ENCODE measurements at places on chromosomes 11 and 22.

GRCh38 chr11:16078936-16079335 lies 277.4 kb downstream of the SOX6 start:
- DNase-seq = no peak

DNA sequence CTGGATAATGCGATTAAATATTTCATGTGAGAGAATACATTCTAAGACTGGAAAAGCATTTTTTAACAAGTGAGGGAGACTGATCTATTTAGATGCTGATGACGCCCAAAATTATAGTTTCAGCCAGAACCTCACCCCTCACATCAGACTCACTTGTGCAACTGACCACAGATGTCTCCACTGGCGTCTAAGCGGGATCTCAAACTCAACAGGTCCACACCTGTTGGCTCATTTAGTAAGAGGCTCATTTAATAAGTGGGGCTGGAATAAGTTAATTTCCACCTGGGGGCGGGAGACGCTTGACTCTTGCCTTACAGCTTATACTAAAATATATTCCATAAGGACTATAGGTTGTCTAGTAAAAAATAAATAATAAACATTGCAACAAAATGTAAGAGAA lies 47.5 kb downstream of the MORC2 start:
- no peak for DNase-seq

DNA sequence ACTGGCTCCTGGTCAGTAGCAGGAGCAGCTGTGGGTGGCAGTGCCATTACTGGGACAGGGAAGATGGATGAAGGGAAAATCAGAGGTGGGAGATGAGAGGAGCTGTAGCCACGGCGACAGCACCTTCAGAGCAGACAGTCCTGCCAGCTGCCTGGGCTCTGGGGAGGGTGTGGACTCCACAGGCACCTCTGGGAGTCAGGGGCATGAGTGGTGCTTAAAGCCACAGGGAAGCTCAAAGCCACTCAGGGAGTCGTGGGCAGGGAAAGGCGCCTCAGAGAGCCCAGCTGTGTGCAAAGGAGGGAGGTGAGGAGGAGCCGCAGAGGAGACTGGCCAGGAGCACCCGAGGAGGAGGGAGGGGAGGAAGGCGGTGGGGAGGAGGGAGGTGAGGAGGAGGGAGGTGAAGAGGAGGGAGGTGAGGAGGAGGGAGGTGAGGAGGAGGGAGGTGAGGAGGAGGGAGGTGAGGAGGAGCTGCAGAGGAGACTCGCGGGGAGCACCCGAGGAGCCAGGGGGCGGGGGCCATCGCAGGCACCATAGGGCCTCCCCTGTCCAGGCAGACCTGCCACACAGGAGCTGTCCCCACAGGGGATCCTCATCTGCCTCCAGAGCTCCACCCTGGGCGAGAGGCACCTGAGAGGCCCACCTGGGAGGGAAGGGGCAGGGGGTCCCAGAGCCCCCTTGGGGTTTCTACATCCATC lies 977.6 kb downstream of the BRD1 start:
- DNase-seq = no peak

- DNase-seq = no peak
Measured at GRCh38 chr11:102345904-102346303, 1.1 kb upstream of the BIRC2 start.

- no peak for DNase-seq
Measured at GRCh38 chr11:40514124-40514523, 945.3 kb downstream of the LRRC4C start.

GRCh38 chr11:94731880-94732601 lies 36.1 kb upstream of the AMOTL1 start:
- no peak for DNase-seq

GRCh38 chr11:77203901-77204753 lies 76.1 kb downstream of the MYO7A start:
- no peak for DNase-seq

- peak; percentile 72 for DNase-seq
Measured at GRCh38 chr11:22304337-22304961, 33.7 kb upstream of the SLC17A6 start.

DNA sequence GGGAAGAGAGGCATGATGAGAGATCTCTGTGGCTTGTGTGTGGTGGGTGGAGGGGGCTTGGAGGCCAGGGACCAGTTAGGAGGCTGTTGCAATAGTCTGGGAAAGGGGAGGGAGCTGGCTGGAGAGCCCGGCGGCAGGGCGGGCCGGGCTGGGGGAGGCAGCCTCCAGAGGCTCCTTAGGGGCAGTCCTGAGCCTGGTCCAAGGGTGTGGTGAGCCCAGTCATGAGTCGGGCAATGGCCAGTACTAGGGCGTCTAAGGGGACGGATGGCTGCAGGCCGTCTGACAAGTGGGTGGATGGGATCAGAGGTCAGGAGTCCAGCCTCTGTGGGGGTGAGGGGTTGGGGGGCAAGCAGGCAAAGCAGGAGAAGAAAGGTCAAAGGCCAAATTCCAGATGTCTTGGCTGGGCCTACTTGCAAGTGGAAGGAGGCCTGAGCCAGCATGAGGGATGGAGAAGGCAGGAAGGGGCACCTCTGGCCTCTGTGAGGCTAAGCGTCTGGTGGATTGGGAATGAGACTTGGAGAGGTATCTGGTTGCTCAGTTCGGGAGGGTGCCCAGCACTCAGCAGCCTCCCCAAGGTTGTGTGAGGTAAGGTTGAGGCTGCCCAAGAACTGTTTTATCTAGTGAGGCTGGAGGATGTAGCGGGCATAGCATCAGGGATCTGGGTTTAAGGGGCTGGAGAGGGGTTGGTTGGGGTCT lies 6.0 kb upstream of the CD248 start:
- no peak for DNase-seq

GRCh38 chr11:96008161-96008720 lies 84.3 kb upstream of the MTMR2 start:
- DNase-seq = no peak

All from NCI-H2029 treated with DMSO at 0.1 percent for 48 hours (cell line).